ENCODE measurements at places on chromosomes 2 and 18.

- no peak for DNase-seq
These were observed 59.8 kb downstream of the SH3BP4 start for GRCh38 chr2:235011607-235011928.

DNA sequence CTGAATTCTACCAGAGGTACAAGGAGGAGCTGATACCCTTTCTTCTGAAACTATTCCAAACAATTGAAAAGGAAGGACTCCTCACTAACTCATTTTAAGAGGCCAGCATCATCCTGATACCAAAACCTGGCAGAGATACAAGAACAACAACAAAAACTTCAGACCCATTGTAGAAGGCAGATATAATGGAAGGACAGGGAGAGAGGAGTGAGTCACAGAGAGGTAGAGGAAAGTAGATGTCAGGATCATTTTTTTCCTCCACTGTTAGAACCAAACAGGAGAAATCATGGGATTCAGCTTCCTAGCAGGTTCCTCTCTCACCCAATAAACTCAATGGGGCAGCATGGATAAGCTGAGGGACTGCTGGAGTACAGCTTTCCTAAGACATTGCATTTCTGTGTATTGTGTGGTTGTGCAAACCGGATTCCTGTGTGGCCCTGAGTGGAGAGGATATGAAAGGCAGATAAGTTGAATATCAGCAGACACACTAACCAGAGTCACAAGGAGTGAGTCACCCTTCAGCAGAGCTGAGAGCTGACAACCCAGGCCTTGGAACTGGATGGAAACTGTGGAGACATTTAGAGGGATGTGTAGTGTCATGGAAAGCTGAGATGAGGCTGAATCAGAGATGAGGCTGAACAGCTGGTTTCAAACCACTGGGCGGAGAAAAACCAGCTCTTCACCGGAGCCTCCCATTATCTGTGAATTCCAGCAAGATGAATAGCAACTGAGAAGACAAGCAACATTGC lies 60.9 kb upstream of the MMADHC start:
- DNase-seq = peak; percentile 99

DNA sequence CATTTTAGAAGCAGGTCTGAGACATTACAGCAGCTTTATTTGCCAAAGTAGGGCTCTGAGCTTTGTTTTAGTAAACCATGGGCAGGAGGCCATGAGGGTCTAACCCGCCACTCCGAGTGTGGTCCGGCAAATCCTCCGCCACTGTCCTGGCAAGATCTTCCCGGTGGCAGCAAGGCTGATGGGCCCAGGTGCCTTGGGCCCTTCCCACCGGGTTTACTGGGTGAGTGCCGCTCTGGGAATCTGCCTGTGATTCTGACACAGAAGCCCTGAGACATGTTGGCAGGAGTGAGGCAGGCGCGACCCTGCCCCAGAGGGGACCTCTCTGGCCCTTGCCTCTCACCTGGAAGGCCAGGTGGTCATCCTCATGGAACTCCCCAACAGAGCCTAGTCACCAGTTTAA lies 29.9 kb downstream of the MTERF4 start:
- DNase-seq = no peak

- DNase-seq = no peak
These were observed 105.0 kb downstream of the MC4R start for GRCh38 chr18:60267391-60268058.

DNA sequence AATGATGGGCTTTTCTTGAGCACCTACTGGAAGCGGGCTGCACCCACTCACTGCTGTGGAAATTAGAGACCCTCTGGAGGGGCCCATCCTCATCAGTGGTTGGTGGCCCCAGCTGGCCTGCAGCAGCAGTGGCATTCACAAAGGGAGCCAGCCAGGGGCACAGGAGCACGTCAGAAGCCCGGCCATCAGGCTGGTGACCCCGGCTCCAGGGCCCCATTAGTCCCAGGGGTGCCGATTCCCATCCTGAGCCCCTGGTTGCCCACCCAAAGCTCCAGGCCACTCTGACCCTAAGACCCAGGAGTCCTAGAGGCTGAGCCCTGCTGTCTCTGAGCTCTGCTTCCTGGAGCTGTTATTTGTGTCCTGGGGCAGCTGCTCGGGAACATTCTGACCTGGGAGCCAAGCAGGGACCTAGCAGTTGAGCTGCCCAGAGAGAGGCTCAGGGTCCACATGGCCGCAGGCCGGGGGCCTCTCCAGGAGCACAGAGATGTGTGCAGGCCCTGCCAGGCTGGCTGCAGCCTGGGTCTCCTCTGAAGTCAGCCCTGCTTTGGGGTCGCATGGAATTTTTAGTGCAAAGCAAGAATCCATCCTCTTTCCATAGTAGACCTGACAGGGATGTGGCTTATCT lies 207.2 kb downstream of the KLHL29 start:
- DNase-seq = no peak

GRCh38 chr18:54127759-54128378 lies 96.6 kb downstream of the MBD2 start:
- peak; percentile 67 for DNase-seq

- DNase-seq = no peak
These were observed 10.4 kb downstream of the COLEC11 start for GRCh38 chr2:3604991-3605961.

DNA sequence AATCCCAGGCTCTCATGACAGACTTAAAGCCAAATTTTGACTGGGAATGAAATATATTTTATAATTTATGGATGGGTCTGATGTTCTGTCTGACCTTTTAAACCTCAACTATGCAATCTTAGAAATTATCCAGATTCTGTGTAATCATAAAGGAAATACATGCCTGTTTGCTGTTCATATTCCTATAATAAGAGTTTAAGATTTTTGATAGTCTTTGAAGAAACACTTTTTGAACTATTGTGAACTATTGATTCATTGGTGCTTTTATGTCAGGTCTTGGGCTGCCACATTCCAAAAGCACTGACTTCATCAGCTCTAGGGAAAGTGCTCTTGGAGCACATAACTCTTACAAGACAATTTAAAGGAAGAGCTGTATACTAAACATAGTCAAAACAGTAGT lies 64.2 kb downstream of the CCDC150 start:
- DNase-seq = peak; percentile 68

GRCh38 chr18:27863780-27864430 lies 313.0 kb downstream of the CDH2 start:
- DNase-seq = no peak

DNA sequence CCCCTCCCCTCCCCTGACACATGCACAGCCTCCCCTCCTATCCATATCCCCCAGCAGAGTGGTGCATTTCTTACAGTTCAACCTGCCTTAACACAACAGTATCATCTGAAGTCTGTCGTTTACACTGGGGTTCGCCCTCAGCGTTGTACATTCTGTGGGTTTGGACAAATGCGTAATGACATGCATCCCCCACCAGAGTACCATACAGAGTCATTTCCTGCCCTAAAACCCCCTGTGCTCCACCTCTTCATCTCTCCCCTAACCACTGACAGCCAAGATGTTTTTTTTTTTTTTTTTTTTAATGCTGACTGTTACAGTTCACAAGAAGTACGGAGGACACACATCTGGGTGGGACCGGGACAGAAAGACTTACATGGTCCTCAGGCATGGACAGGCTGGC lies 22.6 kb downstream of the POMC start:
- no peak for DNase-seq

DNA sequence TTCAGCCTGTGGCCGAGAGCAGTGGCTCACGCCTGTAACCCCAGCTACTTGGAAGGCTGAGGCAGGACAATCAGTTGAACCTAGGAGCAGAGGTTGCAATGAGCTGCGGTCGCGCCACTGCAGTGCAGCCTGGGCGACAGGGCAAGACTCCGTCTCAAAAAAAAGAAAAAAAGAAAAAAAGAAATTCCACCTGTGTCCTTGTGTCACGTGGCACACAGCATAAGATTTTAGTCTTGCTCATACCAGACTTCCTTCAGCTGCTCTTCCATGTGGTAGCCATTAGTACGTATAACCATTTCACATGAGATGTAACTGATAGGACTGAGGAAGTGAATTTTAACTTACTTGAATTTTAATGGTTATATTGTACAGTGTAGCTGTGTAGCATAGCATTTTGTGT lies 4.0 kb downstream of the NOP58 start:
- DNase-seq = peak; percentile 40

DNA sequence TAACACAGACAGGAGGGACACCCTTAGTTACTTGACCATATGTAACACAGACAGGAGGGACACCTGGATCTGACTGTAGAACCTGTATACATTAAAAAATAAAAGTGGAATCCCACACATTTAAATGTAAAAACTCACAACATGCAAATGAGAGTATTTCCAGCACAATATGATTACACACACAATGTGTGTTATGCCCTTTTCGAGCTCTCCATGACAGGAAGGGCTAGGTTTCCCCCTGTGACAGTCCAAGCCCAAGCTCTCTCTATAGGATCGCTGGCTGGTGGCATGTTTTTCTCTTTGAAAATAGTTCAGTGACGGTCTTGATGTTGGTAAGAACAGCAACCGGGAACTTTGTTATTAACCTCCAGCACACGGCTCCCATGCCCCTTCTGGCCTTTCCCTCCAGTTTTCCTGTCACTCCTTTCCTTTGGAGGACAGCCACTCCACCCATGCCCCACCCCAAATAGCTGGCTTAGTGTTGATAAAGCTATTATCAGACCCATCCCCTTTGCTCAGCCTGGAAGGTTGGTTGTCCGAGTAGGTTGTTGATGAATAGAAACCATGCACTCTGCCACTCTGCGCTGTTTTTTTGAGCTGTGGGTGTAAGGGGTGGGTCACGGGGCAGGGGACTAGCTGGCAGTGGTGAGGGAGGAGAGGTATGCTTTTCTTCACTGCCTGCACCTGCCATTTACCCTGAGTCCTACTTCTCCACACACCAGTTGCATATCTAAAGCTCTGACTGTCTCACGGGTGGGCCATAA lies 2.7 kb downstream of the RASGRP3 start:
- no peak for DNase-seq
